Midbrain (tissue), 1 donor: ENCODE measurements at places on chromosomes 4 and X.

DNA sequence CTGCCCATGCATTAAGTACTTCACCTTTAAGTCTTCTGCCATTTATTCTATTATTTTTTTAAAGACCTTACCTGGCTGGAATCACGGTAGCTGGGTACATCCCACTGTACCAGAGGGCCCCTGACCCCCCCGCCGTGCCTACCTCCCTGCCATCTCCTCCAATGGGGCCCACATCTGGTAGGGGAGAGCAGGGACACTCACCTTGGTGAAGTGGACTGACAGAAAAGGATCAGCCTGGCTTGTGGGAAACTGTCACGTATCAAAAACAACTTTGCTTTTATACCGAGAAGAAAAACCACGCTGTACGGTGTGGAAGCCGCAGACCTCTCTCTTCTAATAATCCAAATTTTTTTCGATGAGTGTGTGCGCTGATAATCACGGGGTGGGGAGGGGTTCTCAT lies at the start of gene FOXP3:
Gene FOXP3, minus strand, starts transcription at position 251 of the 400 bp plus-strand sequence. CDS start 6,205 bp downstream, outside the sequence.
- DNase-seq, result no peak

- DNase-seq, result no peak
Measured at GRCh38 chrX:72399816-72400215, 94.1 kb upstream of the CITED1 start.

DNA sequence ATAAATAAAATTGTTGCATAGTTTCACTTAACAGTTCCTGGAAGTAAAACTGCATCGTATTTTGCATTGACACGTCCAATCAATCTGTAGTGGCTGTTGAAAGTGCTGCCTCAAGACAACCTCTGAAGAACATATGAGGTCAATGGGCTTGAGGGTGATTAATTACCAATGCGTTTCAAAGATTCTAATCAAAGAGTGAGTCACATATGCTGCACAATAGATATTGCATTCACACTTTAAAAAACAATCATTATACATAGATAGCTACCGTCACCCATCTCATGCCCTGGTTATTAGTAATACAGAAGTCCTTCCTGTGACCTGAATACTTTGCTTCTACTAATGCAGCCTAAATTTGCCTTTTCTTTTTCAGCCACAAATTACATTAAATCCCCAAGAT lies 743.3 kb upstream of the SLIT2 start:
- no peak for DNase-seq

DNA sequence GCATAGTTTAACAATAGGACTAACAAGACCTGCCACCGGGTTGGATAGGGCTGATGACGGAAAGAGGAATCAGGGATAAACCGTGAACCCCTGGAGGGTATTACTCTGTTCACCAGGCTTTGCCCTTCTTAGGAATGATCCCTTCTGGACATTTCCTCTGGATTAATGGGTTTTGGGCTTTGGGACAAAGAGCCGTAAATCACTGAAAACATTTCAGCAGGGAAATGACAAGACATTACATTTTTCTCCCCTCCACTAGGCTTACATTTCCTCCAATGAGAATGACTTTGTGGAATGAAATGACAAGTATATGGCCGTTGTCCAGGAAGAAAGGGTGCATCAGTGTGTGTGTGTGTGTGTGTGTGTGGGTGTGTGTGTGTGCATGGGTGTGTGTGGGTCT lies 25.9 kb upstream of the RBPJ start:
- DNase-seq, result no peak

GRCh38 chr4:19776929-19777328 lies 474.8 kb upstream of the SLIT2 start:
- no peak for DNase-seq
